Fibroblast of the aortic adventitia (primary cell): ENCODE measurements at places on chromosomes 7 and 10.

DNA sequence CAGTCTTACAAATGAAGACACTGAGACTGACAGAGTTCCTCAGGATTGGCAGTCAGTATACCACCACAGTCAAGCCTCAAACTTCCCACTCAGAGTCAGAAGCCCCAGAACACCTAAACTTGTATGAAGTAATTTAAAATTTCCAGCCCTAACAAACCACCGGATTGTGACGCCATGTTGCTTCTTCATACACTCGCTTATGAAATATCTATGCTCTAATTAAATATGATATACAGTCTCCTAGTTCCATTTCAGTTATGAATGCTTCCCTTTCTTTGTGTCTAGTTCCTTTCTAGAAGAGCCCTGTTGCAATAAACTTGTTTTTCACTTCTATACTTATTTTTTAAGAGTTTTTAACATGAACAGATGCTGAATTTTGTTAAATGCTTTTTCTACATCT is 172.0 kb upstream of the NOBOX start:
- no peak for DNase-seq

- peak; percentile 21 for DNase-seq
Observed at GRCh38 chr10:74202356-74202755, 51.3 kb downstream of the ADK start.

DNA sequence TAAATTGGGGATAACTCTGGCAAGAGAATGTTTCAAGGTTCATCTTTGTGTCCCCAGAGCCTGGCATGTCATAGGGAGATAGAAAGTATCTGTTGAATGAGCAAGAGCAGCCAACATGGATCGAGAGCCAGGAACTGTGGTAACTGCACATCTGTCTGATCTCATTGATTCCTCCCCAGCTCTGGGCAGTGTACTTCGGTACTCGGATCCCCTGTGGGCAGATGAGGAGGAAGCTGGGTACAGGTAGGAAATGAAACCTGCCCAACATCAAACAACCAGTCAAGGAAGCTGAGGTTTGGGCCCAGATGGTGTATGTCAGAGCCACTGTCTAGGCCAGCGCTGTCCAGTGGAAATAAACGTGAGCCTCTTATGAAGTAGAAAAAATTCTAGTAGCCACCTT is 76.4 kb downstream of the GRK5 start:
- DNase-seq = no peak

DNA sequence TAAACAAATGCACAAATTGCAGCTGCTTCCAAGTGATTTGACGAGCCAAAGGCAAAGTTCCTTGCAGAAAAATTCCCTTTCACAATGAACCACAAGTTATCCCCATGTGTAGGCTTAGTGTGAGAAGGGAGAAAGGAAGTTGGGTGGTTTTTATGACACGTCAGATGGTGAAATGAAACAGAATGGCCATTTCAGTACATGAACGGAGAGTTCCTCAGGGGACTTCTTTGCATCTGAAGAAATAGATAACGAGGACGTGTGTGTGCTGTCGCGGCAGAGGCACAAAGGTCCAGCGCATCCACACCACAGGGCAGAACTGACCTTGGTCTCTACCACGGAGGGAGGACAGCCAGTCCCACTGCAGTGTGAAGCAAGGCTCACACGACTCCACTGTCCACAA is 135.9 kb downstream of the PAXIP1 start:
- no peak for DNase-seq
